SW480 (cell line): ENCODE measurements at places on chromosomes 13 and 19.

DNA sequence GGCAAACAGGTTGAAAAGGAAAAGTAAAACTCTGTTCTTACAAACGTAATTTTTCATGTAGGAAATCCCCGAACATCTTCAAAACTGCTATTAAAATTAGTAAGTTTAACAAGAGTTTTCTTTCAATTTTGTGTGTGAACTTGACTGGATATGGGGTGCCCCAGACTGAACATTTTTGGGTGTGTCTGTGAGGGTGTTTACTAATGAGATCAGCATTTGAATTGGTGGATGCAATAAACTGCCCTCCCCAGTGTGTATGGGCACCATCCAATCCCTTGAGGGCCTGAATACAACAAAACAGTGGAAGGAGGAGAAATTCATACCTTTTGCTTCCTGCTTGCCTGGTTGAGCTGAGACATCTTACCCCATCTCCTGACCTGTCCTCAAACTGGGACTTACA, 11.8 kb downstream of the HAUS8 start:
- DNase-seq, result no peak

DNA sequence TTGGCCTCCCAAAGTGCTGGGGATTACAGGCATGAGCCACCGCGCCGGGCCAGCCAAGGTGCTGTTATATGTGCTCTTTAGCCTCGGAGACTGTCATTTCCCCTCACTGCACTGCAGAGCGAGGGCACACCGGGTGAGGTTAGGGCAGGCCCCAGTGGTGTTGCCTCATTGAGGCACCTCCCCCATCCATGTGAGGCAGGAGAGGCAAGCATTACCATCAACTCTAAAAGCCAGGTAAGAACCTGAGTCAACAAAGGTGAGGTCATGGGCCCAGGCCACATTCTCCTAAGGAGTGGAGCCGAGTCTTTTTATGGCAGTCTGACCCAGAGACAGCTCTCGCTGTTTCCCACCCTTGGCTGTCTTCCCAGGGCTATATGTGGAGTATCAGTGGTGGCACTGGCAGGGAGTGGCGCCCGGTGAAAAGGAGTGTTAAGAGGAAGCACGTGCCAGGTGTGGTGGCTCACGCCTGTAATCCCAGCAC, 10.9 kb downstream of the B3GNT8 start:
- DNase-seq, result no peak

DNA sequence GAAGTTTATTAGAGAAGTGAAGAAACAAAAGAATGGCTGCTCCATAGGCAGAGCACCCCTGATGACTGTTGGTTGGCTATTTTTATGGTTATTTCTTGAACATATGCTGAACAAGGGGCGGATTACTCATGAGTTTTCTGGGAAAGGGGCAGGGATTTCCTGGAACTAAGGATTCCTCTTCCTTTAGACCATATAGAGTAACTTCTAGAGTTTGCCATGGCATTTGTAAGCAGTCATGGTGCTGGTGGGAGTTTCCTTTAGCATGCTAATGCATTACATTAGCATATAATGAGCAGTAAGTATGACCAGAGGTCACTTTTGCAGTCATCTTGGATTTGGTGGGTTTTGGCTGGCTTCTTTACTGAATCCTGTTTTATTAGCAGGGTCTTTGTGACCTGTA, 38.7 kb upstream of the PCDH8 start:
- DNase-seq, result no peak

DNA sequence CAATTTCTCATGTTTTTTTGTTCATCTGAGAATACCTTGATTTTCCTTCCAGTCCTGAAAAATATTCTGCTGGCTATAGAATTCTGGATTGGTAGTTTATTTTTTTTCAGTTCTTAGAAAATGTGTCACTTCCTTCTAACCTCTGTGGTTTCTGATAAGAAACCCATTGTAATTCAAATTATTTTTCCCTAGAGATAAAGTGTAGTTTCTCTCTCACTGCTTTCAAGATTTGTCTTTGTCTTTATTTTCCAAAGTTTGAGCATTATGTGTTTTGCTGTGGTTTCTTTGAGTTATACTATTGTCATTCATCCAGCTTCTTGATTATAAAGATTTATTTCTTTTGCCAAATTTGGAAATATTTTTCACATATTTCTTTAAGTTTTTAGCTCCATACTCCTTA, 324.0 kb upstream of the SPRY2 start:
- DNase-seq, result no peak
